ENCODE measurements at places on chromosomes 7 and 10. TPM values are rescaled to one million over a fixed set of nuclear protein-coding genes. Genes with fewer than 3 reads are reported as not detected.

Gene FZD1
- 2.0 TPM for total RNA-seq

Gene TYW1B
- 1.5 TPM for total RNA-seq

Gene ZNF679
- total RNA-seq: not detected

Gene CDNF
- total RNA-seq: 4.8 TPM
